ENCODE measurements at places on chromosomes 12 and 14.
A peak's percentile ranks its signal among the peaks of the same experiment; 100 is the strongest.

DNA sequence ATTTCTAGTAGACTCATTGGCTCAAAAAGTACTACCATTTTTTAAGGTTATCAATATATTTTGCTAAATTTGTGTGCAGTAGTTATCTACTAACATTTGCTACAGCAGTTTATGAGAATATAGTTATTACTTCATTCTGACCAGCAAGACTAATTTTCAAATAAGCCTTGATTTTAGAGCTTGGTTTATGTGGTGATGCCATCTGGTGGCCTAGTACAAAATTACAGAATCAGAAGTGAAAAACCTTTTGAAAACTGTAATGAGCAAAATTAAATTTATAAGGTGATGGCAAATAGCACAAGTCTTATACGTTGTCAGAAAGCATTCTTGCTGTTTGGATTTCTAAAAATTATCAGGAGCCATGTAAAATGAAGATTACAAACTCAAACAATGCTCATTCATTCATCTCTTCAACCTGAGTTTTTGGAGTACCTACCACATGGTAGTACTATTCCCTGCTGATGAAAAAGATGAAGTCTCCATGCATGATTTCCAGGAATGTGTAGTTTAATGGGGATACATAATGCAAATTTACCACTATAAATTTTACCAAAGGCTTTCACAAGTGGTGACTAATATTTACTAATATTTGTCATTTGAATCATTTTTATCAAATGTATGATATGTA is 51.0 kb downstream of the MAGOHB start:
- peak; percentile 16 for DNase-seq

GRCh38 chr14:96270565-96271420 is 14.8 kb downstream of the BDKRB1 start:
- no peak for DNase-seq

DNA sequence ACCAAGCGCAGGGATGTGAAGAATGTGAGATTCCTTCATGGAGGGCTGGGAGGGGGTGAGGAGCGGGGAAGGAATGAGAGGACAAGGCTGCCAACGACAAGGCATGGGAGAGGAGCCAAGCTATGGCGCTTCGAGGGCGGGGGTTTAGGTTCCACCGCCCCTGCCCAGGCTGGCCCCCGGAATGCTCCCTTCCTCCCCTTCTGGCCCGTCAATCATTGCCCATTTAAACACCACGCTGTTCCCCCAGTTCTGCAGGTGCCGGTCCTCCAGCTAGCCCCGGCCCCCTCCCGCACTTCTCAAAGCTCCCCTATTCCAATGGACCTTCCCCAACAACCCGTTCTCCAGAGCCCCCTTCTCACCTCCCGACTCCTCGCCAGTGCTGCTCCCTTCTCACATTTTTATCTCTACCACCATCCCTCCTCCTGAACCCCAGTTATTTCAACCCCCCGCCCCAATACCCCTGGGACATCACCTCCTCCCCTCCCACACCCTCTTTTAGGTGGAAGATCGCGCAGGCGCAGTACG is 428 bp downstream of the RNF41 start:
- no peak for DNase-seq

DNA sequence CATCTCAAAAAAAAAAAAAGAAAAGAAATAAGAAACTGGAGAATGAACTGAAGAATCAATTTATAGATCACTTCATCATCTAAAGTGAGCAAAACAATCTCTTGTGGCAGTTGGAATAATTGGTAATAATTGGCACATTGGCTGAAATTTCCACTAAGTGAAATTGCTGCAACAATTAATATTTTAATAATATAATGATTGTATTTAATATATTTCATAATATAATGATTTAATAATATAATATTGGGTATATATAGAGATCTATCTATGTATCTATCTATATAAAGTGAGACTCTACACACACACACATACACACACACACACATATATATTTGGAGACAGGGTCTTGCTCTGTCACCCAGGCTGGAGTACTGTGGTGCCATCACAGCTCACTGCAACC is 81.2 kb upstream of the PRICKLE1 start:
- DNase-seq, result no peak

GRCh38 chr12:40565029-40565633 is 127.1 kb upstream of the CNTN1 start:
- no peak for DNase-seq

DNA sequence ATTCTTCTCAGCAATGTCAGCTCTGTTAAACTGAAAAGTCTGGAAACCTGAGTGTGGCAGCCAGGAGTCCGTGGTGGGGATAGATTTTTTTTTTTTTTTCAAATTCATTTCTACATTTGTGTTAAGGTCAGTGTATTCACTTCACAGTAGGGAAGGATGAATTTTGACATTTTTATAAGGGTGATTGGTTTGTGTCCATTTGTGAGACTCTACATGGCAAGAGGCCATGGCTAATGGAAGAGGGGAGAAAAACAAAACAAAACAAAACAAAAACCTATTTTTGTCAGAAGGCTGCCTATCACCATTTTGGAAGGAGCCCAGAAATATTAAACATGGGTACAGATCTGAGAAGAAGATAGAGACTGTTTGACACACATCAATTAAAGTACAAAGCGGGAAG is 176.1 kb downstream of the RMST start:
- DNase-seq, result no peak

Data from NCI-H1930 (cell line).